ENCODE measurements at places on chromosomes 2 and 18.
A peak's percentile ranks its signal among the peaks of the same experiment; 100 is the strongest.

- peak; percentile 5 for DNase-seq
Measured at GRCh38 chr18:37385846-37386778, 179.5 kb downstream of the CELF4 start.

GRCh38 chr2:44705876-44706480 is 235.5 kb upstream of the SIX3 start:
- DNase-seq, result no peak

- DNase-seq, result no peak
Measured at GRCh38 chr2:136381722-136382633, 264.0 kb upstream of the CXCR4 start.

DNA sequence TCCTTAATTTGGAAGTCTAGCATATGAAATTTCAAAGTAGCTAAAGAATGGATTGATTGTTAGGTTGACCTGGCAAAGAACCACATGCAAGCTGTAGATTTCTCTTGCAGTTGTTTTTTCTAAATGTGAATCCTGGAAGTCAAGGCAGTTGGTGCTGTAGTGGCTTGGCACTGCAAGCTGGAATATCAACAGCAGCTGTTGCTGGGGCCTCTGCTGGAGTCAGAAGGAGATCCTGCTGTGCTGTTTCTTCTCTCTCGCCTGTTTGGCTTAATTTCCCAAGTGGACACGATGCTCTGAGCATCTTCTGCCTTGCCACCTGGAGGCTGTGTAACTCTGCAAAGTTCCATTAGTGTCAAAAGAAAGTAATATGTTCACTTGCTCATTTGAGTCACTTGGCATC is 12.6 kb downstream of the PIK3C3 start:
- no peak for DNase-seq

GRCh38 chr2:118584062-118584749 is 263.2 kb downstream of the EN1 start:
- DNase-seq, result no peak

- no peak for DNase-seq
Measured at GRCh38 chr2:140363131-140363530, 1582.9 kb upstream of the NXPH2 start.

DNA sequence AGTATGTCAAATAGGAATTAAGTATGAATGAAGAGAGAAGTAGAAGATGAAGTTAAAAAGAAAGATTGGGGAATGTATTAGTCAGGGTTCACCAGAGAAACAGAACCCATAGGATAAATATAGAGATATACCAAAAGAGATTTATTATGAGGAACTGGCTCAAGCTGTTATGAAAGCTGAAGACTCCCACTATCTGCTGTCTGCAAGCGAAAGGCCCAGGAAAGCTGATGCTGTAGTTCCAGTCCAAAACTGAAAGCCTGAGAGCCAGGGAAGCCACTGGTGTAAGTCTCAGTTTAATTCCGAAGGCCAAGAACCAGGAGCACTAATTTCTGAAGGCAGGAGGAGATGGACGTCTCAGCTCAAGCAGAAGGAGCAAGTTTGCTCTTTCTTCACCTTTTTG is 200.9 kb upstream of the FN1 start:
- DNase-seq, result no peak

GRCh38 chr2:83388804-83389203 is 1070.3 kb downstream of the SUCLG1 start:
- no peak for DNase-seq

- DNase-seq, result no peak
Measured at GRCh38 chr18:21602299-21602587, 1.7 kb upstream of the ESCO1 start.

DNA sequence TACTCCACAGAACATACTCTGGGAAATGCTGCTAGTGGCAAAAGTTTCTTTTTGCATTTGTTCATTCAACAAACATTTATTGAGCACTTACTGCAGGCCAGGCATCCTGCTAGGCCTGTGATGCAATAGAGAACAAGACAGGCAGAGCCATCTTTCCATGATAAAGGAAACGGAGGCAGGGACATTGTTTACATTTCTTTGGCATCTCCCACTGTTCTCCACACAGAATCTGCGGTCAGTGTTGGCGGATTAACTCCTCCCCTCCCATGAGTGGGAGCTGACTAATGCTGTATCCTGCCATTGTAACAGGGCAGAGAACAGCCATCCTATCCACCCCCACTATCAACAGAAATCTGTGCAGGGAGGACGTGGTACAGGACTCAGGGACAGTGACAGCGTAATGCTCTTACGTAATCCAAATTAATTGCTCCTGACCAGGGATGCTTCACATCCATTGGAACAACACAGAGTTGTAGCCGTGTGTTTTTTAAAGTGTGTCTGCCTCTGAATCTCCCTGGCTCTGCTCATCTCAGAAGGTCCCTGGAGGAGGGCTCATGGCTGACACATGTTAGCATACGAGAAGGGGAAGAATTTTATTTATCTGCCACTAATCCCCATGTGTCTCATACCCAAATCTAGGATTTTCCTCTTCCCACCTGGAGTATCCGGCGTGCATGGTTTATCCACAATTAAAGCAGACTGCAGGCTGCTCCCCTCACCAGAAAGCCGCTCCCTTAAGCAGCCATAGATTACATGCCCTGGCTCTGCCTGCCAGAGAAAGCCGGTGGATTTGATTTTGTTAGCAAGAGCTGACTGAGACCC is 32.3 kb downstream of the STEAP3 start:
- peak; percentile 99 for DNase-seq

GRCh38 chr2:211328126-211328525 is 771.7 kb downstream of the CPS1 start:
- DNase-seq, result no peak

DNA sequence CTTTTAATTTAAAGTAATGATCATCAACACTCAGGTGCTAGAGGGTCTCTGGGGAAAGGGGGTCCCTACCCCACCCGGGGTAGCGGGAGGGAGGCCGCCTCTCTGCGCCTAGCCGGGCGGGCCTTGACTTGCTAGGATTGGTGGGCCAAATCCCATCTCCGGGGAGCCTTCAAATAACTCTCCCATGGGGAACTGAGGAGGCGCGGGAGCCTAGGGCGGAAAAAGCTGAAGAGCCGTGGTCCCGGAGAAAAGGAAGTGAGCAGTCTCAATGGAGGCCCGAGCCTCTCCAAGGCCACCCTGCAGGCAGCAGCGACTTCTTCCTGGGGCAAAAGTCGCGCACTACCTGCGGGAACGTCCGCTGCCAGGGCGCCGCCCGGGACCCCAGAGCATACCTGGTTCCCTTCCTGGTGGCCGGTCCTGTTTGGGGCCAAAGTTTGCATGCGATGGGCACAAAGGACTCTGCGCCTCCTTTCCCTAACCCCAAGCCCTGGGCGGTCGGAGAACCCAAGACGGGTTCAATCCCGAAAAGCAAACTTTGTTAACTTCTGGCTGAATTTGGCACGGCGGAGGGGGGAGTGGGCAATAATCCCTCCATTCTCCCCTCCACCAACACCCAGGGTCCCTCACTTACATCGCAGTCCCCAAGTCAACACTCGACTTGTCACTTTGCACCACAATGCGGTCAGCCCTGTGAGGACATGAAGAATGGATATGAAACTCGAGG is 13.6 kb downstream of the EN1 start:
- DNase-seq, result no peak

DNA sequence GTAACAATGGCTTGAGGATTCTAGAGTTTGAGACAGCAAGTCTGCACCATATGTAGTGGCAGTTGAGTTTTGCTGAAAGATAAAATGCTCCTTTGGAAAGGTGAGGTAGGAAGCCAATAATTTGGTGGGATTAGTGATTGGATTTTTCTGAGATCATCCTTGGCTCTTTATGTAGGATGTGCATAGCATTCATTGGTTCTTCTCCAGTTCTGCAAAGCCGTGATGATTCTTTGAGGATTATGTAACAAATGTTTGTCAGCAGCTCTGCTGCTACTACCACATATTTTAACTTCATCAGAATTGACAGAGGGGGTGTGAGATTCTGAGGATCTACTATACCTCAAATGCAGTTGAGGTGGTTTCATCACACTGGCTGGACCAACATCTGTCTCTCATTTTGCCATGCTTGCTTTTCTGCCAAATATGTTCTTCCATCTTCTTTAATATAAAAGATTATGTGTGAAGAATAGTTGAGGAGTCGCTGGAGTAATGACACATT is 188.9 kb upstream of the RASGRP3 start:
- DNase-seq, result no peak

- no peak for DNase-seq
Measured at GRCh38 chr2:61948661-61949457, 43.4 kb downstream of the COMMD1 start.

GRCh38 chr2:54967269-54967668 is 83.0 kb downstream of the RTN4 start:
- DNase-seq, result no peak

GRCh38 chr2:43592443-43592842 is 3.4 kb downstream of the THADA start:
- DNase-seq, result no peak

GRCh38 chr2:69251943-69252342 is 135.1 kb downstream of the GFPT1 start:
- DNase-seq, result no peak

DNA sequence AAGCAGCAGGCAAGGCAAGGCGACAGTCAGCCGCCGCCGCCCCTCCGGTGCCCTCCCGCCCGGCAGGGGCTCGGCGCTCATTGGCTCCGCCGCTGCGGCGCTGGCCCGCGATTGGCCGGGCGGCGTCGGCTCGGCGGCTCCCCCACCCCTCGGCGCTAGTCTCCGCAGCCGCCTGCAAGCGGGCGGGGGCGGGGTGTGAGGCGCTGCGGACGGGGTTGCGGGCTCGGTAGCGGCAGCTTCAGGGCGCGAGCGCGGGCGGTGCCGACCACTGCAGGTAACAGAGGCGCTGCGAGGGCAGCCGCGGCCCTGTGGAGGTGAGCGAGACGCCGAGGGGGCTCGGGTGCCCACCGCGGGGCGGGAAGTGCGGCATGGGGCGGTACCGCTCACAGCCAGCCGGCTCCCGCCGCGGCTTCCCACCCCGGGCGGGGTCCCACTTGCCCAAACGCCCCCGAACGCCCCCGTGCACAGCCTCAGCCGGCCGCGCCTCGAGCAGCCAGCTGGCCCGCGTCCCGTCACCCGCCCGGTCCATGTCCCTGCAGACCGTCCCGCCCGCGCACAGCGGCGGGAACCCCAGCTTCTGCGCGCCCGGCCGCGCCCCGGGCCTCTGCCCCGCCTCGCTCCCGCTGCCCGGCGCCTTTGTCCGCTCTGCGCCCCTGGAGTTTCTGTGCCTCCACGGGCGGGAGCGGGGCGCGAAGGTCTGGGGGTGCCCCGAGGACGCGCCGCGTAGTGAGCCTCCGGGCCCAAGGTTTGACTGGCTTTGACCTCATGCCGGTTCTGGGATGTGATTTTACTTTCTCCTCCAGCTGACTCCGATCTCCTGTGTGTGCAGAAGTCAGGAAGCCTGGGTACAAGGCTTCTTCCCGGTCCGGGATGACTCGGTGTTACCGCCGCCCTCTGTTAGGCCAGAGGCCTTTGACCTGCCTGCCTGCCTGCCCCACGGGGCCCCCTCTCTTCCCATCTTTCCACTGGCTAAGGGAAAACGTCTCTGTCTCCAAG is at the start of gene SANBR:
TSS of gene SANBR (plus strand) at position 158 of the 996 bp plus-strand sequence. CDS start 4,480 bp downstream, outside the sequence.
- peak; percentile 61 for DNase-seq

- no peak for DNase-seq
Measured at GRCh38 chr2:75719616-75720015, 8.9 kb upstream of the GCFC2 start.

GRCh38 chr18:25729072-25729471 is 361.3 kb downstream of the SS18 start:
- DNase-seq, result no peak

DNA sequence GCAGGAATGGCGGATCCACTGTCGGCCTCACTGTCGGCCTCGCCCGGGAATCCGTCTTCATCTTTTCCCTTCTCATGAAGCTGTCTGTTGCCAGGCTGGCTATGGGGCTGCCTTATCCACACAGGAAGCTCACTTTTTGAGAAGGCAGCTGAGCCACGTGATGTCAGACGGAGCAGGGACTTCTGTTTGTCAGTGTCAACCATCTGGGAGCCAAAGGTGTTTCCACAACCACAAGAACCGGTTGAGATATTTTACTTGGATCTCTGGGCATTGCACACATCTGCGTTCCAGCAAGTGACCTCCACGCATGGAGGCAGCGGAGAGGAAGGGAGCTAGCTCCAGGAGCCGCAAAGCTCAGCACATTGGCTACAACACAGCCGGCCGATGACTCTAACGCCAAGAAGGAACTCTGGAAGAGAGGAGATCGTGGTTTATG is 27.4 kb upstream of the TAF1B start:
- DNase-seq, result no peak

GRCh38 chr2:175872005-175872348 is 130.1 kb downstream of the LNPK start:
- DNase-seq, result no peak

DNA sequence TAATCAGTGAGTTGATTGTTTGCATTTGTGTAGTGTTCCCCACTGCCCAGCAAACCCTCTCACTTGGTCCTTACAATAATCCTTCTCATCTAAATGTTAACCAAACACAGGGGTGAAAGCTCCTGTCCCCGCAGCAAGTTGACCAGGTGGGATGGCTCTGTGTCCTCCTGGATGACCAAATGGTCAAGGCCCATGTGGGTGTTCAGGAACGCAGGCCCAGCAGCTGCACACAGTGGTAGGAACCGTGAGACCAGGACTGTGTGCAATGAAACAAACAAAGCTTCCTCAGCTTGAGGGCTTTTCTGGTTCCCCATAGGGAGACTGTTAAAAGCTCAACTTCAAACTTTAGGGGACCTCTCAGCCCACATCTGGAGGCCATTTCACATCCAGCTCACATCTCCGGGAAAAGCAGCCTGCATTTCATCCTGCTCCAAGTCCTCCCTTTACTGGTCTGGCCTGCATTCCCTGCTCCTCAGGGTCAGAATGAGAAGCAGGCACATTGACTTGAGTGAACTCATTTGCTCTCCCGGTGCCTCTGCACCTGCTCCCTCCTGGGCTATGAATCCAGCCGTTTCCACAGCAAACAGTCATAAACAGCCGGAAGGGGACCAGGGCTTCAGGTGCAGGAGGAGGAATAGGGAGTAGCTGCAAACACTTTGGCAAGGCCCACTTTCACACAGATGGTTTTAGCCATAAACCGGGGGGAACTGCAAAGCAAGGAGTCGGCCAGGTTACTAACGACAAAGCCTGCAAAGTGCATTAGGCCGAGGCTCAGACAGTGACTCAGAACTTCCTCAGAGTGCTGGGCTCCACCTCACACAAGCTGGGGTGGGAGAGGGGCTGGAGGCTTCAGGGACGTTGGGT is 144.7 kb downstream of the CAPN13 start:
- no peak for DNase-seq

- no peak for DNase-seq
Measured at GRCh38 chr2:54469484-54470053, 13.4 kb downstream of the SPTBN1 start.

DNA sequence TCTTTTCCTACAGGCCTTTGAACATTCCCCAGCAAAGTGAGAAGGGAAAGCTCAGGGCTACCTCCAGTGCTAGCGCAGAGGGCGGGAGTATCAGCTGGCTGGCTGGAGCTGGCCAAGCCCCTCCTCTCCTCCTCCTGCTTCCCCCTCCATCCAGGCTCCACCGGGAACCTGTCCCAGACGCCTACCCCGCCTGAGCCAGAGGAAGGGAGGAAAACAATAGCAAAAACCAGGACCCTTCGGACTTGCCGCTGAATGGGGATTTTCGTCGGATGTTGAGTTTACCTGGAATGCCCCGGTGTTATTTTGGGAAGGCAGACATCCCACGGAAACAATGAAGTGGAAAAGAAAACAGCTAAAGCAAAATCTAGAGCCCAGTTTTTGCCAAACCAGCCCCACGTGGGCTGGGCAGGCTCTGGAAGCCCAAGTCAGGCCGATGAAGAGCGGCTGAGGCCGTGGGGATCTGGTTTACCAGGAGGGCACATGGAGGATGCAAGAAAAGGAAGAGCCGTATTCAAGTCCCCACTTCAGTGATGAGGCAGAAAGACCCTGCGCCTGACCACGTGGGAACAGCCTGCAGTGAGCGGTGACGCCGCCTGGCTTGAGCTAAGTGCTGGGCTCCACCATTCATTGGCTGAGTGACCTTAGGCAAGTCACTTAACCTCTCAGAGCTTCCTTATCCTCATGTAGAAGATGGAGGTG is 100.4 kb upstream of the LCLAT1 start:
- no peak for DNase-seq
